ENCODE measurements at places on chromosomes 1 and 21.

GRCh38 chr1:201739492-201740085, 89.4 kb upstream of the IPO9 start:
- DNase-seq, result peak; percentile 73

- DNase-seq, result no peak
Measured at GRCh38 chr1:94851571-94851970, 31.4 kb downstream of the SLC44A3 start.

DNA sequence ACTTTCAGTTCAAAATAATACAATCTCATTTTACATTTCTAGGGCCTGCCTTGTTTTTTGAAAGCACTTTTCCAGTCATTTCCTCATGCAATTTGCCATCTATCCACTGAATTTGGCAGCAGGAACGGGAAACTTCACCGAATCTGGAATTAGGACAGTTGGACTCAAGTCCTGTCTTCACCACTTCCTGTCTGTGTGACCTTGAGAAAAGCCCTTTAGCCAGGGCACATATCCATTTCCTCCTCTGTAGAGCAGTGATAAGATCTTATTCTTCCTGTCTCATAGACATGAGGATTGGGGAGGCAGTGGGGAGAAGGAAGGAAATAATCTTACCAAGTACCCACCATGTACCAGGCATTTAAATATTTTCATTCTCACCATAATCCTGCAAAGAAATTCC, 12.0 kb downstream of the VAV3 start:
- no peak for DNase-seq

DNA sequence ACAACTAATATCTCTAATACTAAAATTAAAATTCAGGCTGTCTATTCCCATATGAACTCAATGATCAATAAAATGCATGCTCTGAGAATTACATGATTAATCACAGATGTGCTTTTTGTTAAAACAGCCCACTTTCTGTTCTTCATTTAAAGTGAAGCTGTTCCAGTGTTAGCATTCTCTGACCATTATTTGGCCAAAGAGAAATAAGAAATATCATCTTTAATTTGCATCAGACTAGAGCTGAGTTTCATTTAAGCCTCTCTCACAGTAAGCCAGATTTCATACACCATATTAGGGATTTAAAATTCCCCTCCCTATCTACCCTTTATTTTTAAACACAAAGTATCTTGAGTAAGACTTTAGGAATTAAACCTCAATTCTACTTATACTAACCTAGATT, 261.6 kb downstream of the TPR start:
- no peak for DNase-seq

DNA sequence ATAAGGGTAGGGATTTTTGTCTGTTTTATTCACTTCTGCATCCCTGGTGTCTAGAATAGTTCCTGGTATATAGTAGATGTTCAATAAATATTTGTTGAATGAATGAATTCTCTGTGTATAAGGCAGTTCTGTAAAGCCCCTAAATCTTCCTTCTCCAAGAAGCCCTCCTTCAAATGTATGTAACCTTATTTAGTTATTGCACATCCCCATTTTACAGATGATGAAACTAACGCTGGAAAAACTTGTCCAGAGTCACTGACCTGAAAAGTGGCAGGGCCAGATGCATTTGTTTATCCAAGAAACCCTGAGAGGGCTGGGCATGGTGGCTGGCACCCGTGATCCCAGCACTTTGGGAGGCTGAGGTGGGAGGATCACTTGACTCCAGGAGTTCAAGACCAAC, 4.3 kb upstream of the LMNA start:
- no peak for DNase-seq

GRCh38 chr1:175154629-175155472, 37.7 kb downstream of the KIAA0040 start:
- peak; percentile 68 for DNase-seq

DNA sequence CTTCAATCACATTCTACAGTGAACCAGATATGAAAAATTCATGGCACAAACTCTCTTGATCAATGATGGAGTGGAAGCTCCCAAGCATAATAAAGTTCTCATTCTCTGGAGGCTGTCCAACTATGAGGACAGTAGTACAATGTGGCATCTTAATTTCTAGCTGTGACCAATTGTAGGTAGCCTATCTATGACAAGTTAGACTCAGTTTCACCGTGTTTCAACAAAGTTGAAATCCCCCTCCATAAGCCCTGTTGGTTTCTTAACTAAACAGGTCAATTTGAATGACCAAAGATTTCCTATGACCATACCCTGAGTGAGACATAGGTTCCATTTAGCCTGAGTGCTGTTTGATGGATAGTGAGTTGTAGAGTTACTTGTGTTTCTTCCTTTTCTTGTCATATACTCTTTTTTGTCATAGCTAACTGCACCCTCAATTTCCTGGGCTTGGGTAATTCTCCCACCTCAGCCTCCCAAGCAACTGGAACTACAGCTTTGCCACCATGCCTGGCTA, 11.8 kb downstream of the PATJ start:
- no peak for DNase-seq

- peak; percentile 80 for DNase-seq
Measured at GRCh38 chr1:13661539-13661938, 38.4 kb upstream of the PRDM2 start.

DNA sequence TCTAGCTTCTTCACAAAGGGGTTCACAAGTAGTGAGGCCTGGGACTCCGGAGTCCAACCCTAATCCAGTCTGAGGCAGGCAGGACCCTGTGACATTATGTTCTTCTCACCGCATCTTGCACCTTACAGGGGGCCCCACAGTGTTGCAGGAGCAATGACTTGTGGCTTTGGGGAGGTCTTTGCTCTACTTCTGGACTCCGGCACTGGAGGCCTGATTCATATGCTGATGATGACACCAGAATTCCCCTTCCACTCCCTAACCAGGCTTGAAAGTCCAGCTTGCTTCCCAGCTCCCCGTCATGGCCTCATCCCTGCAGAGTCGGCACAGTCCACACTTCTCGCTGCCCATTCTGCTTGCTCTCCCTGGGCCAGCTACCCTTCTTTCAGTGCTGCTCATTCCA, 96.3 kb upstream of the SLC44A3 start:
- DNase-seq, result no peak

GRCh38 chr1:163768576-163768975, 446.8 kb downstream of the NUF2 start:
- no peak for DNase-seq

DNA sequence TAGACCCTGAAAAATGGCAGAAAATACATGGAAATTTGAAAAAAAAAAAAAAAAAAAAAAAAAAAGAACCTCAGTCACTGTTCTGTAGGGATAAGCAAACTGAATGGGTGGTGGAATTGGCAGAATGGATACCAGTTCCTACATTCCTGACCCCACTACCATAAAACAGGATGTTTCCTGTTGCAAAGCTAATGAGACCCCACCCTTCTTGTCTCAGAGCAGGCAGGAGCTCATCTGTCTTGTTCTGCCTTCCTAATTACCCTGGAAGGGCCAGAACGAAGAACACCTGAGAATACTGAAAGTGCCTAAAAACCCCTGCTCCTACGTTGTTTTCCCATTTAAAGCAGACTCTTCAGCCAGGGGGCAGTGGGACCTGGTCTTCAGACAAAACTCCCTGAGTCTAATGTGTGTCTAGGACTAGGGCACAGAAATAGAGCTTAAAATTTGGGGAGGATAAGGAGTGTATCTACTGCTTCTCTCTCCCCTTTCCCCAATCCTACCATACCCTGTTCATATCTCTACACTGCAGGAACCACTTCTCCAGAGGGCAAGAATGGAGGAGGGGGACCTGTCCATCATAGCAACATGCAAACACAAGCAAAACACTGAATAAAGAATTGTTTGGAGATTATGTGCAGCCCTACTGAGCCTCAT, 3.9 kb downstream of the C1orf56 start:
- no peak for DNase-seq

GRCh38 chr1:15953294-15953771, 22.6 kb downstream of the ZBTB17 start:
- DNase-seq, result no peak

DNA sequence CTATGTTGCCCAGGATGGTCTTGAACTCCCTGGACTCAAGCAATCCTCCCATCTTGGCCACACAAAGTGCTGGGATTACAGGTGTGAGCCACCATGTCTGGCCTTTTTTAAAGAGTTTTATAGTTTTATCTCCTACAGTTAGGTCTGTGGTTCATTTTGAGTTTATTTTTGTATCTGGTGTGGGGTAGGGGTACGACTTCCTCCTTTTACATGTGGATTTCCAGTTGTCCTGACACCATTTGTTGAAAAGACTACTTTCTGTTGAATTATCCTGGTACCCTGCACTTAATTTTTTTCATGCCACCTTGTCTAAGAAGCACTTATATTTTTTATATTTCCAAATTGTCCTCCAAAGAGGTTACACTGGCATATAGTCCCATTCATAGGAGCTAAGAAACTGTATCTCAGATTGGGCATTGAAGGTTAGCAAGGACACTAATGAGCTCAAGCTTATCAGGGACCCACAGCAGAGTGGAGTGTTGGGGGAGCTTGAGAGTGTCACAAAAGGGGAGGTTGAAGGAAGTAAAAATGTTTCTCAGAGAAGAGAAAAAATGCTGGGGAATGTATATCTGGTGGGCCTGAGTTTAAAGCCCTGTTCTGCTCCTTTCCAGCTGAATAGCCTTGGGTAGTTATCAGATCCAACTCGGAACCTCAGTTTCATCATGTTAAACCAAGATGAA, 23.4 kb upstream of the MEF2D start:
- no peak for DNase-seq

DNA sequence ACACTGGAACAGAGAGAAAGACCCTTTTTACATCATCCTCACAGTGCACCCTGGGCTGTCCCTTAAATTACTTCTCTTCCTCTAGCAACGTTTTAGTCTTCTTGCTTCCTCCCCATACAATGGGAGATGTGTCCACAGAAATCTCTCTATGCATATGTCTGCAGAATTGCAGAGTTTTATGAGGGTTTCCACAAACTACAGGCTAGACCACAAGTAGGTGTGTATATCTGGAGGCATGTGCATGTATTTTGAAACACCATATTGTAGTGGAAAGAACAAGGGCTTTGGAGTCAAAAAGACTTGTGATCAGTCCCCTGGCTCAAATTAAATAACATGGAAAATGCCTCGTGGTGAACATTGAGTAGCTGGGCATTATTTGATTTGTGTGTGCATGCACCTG, 121.3 kb upstream of the IPO9 start:
- DNase-seq, result no peak

GRCh38 chr1:234609691-234610042, 311 bp downstream of the IRF2BP2 start:
- no peak for DNase-seq

DNA sequence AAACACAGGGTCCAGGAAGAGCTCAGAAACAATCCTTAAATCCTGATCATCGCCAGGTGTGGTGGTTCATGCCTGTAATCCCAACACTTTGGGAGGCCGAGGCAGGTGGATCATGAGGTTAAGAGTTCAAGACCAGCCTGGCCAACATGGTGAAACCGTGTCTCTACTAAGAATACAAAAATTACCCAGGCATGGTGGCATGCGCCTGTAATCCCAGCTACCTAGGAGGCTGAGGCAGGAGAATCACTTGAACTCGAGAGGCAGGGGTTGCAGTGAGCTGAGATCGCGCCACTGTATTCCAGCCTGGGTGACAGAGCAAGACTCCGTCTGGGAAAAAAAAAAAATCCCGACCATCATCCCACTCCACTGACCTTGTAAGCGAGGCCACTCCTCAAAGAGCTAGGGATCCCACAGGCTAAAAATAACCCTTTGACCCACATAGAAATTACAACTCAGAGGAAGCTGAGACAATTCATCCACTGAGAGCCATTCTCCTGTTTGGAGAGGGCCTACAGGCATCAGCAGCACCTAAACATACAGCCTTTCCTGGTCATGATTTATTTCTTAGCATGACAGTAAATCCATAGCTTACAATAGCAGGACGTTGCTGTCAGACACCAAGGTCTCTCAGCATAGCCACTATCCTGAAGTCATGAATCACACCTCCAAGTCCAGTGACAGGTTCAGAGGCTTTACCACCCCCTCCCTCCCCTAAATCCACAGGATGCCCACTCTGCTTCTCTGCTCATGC, 66.7 kb downstream of the TGFBR3 start:
- DNase-seq, result no peak

GRCh38 chr1:207312604-207312920, 8.9 kb upstream of the CD55 start:
- no peak for DNase-seq

DNA sequence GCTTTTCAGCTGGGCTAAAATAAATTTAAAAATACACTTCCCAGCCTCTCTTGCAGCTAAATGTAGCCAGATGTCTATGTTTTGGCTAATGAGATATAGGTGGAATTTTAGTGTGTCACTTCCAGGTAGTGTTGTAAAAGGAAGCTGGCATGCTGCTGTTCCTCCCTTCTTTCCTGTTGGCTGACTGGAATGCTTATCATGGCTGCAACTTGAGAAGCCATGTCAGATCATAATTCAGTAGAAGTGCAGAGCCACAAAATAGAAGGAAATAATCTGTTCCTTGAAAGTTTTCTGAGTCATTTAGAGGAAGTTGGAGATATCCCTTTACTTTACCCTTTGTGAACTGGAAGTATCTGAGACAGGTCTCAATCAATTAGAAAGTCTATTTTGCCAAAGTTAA, 10.9 kb upstream of the RBM15 start:
- no peak for DNase-seq

GRCh38 chr21:37562920-37563640, 196.5 kb downstream of the DYRK1A start:
- no peak for DNase-seq

GRCh38 chr1:234994436-234995295, 134.0 kb downstream of the TOMM20 start:
- no peak for DNase-seq

DNA sequence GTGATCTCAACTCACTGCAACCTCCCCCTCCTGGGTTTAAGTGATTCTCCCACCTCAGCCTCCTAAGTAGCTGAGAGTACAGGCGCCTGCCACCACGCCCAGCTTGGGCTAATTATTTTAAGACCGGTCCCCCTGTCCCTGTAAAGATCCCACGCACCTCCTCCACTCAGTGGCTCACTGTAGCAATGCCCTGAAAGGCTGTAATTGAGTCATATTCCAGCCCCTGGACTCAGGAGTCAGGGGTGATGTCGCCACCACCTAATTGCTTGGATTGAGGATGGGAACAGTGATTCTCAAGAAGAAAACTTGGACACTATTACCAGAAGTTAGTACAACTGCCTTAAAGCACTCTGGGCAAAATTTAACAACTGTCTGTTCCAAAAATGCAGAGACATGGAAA, 3.1 kb upstream of the EDARADD start:
- no peak for DNase-seq

GRCh38 chr1:24926563-24927249, 3.4 kb downstream of the RUNX3 start:
- peak; percentile 40 for DNase-seq

DNA sequence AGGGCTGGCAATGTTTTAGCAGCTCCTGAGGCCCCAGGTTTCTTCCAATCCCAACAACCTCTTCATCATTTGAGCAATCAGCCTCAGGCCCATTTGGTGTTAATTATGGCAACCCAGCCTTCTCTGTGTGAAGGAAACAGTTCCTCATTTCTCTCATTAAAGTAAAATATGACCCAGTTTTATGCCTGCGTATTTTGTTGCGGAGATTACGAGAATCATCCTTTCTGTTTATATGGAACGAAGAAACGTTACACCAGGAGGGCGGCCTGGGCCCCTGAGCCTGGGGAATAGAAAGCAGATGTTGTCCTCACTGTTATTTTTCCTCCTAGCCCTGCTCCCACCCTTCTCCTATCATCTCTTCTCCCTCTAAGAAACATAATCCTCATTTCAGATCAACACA, 332.2 kb upstream of the USP24 start:
- DNase-seq, result no peak
